ENCODE measurements at places on chromosomes 6 and 20.

DNA sequence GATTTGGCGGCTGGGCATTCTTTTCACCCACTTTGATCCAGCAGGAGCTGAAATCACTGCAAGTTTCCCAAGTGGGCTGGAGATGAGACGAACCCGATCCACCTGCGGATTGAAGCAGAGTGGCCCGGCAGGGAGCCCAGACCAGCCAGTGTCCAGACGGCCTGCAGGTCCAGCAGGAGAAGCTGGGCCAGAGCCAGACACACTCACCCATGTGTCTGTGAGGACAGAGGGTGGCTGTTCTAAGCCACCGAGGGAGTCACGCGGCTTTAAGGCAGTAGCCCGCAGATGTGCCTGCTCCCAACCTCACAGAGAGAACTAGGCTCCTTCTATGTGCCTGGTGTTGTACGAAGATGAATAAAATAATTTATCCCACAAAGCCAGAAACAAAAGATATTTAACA is 200.7 kb downstream of the WDR27 start:
- DNase-seq: no peak

DNA sequence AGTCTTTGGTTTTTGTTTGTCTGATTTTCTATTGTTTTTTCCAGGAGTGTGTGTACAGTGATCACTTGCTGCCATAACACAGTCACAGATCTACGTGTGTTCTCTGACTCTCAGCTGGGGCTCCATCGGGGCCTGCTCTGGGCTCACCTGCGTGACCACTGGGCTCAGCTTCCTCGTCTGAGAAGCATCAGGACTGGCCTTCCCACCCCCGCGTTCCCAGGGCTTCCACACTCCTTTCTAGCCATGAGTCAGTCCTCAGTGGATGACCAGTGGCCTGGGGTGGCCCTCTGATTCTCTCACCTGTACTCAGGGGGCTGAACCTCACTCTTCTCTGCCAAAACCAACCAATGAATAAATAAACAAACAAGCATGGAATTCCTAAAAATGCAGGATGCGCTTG is 14.5 kb downstream of the THBS2 start:
- DNase-seq: no peak

DNA sequence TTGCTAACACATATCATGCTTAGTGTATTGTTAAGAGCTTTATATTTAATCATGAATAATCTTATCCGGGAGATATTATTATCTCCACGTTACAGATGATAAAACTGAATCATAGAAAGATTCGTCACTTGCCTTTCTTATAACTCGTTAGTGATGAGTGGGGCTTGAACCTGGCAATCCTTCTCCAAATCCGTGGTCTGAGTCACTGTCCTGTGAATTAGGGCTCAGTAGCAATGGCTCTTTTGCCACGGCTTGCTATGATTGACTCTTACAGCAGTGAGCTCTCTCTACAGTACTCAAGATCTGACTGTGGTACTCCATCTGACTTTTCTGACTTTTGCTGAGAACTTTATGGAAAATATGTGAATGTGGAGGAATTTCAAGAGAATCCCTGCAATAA is 246.9 kb downstream of the PACRG start:
- DNase-seq: no peak

- no peak for DNase-seq
Measured at GRCh38 chr6:111147440-111147839, 60.1 kb downstream of the SLC16A10 start.

GRCh38 chr6:170151321-170151771 is 139.5 kb downstream of the DLL1 start:
- no peak for DNase-seq

- no peak for DNase-seq
Measured at GRCh38 chr6:68724060-68724459, 89.0 kb downstream of the ADGRB3 start.

- DNase-seq: no peak
Measured at GRCh38 chr20:32482442-32483261, 102.5 kb downstream of the NOL4L start.

All from cortex of kidney (tissue), 1 donor.